ENCODE measurements at places on chromosomes 16 and 17. TPM values are rescaled to one million over a fixed set of nuclear protein-coding genes. Genes with fewer than 3 reads are reported as not detected.

GRCh38 chr17:55273579-55274354 lies 9.0 kb downstream of the HLF start:
- DNase-seq, result peak; percentile 13

DNA sequence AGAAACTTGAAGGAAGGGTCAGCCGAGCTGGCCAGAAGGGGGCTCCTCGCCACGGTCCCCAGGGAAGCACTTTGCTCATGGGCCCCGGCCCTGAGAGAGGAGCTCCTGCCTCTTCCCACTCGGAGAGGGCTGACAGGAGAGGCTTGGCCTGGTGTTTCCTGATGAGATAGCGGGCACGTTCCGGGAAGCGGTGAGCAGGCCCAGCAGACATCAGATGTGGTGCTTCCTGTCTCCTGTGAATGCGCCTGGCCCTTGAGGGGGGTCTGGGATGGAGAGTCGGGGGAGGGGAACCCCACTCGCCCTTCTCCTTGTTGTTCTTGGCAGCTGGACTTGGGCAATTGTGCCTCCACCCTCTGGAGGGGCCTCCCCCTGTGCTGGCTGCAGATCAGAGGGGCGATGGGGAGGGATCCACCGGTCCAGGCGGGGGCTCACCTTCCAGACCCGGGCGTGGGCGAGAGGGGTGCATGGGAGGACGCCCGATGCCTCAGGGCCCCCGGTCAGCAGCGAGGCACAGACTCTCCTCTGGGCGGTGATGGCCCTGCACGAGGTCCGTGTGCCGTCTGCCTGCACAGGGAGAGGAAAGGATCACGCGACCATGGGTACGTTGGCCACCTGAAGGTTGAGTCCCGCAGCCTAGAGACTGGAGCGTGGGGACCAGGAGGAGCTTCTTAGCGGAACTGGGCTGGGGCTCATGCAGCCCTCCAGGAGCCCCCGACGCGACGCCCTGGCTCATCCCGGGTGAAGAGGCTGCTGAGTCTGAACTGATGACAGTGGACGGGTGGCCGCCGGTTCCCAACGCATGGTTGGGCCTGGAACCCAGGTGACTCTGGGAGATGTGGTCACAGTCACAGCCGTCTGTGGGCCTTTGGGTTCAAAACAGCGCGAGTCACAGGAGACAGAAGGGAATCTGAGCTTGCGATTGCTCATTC lies 25.4 kb downstream of the METRNL start:
- DNase-seq, result no peak

DNA sequence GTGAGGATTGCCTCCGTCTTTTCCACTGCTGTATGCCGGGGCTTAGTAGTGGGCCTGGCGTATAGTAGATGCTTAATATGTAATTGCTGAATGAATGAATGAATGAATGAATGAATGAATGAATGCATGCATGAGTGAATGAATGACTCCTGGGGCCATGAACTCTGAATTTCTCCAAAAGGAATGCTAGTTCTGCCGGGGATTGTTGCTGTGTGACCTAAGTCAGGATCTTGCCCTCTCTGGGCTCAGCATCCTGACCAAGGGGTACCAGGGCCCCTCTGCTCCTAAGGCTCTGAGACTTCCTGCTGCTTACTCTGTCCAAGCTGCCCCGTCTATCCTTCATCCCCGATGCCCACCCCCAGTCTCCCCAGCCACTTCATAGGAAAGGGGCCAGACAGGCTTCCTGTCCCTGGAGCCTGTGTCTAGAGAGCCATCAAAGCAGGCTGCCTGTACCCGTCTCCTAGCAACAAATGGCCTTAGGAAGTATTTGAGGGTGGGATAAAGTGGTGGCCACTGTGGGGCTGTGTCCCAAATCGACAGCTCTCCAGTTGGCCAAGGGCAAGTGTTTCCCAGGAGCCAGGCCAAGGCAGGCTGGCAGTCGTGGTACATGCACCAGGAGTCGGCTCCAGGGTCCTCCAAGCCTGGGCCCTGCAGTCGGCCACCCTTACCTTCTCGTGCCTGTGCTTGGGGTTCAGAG lies 11.6 kb upstream of the MPRIP start:
- no peak for DNase-seq

DNA sequence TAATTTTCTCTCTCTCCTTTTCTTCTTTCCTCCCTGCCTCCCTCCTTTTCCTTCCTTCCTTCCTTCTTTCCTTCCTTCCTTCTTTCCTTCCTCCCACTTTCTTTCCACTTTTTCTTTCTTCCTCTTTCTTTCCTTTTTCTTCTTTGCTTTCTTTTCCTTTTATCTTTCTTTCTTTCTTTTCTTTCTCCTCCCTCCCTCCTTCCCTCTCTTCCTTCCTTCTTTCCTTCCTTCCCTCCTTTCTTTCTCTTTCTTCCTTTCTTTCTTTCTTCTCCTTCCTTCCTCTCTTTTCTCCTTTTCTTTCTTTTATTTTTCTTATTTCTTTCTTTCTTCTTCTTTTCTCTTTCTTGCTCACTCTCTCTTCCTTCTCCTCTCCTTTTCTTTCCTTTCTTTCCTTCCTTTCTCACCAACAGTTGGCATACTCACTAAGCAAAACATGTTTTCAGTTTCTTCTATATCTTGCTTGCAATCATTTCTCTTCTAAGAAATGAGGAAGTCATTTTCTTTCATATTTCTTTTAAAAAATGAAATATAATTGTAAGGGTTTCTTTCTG lies 97.1 kb upstream of the MAF start:
- no peak for DNase-seq

DNA sequence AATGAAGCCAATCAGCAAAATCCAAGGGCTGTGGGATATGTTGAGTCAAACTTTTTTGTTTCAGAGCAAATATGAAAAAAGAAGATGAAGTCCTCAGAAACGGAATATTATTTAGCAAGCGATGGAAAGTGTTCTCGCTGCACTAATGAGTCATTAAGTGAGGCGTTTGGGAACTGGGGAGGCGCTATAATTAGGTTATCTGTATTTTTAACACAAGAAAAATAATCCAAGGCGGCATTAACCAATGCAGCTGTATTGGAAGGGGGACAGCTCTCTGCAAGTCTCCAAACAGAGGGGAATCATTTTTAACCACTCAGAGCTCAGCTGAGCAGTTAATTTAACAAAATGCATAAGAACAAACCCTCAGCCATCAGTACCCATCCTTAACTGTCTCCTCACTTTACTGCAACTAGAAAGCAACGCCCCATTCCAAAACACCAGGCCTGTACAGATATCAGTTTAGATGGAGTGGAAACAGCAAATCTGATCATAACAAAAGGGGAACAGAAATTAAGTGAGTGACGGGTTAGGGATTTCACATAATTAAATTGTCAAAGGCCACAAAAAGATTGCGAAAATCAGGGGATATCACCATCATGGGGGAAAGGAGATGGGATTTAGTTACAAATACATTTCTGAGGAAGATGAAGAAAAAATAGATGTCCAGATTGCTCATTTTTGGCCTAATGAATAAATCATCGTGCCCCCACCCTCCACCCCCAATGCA lies 211.0 kb upstream of the TOX3 start:
- no peak for DNase-seq

The SHISA6 gene
- not detected for polyA plus RNA-seq

The MRM3 gene
- polyA plus RNA-seq, result 45.4 TPM

The HMOX2 gene
- 49.5 TPM for polyA plus RNA-seq

The AATK gene
- 0.39 TPM for polyA plus RNA-seq

The RASD1 gene
- 0.92 TPM for polyA plus RNA-seq

Data from A549 (cell line).